Activated naive CD4-positive, alpha-beta T cell treated with anti-CD3 and anti-CD28 coated beads, Interleukin-2, amount 50 U/mL, for 16 hours (primary cell): ENCODE measurements at places on chromosomes 5 and 9.

- DNase-seq = peak; percentile 18
Observed at GRCh38 chr9:110049699-110050450, 158.1 kb downstream of the C9orf152 start.

DNA sequence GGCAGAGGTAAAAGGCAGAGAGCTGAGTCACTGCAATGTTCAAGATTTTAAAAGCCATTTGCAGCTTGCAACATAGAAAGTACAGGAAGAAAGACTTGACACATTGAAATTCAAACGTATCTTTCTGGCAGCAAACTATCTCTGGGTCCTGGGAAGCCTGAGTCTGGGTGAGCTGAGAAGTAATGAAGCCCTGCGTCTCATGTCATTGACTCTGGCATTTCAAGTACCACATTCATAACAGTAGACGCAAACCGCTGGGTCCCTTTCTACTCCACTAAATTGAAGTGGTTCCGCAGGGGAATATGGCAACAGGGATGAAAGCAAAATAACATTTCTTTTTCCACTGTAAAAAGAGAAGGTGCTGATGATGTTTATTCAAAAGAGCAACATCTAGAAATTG is 694.3 kb downstream of the BRINP1 start:
- no peak for DNase-seq

DNA sequence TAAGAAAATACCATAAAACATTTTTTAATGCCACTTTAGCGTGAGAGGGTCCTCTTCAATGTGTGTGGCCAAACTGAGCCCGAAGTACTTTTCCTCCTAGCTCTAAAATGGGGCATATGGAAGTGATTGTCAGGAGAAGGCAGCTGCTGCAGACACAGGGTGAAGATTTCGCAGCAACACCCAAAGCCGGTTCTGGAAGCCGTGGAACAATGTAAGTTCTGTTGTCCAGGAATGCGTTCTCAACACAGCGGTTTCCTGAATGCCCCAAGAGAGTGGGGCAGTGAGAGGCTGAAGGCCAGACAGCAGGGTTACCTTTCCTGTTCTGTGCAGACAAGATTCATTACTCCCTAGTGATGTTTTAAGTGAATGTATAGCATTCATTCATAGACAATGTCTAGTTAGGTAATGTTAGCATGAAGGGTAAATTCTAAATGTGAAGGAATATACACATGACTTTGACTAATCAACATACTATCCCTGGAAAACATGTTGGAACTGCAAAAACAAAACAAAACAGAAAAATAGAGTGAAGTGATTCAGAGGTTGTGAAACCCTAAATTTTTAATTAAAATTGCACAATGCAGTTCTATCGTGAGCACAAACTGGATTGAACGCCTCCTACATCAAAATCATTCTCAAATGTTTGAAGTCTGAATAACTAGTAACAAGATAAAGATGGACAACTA is 197.0 kb upstream of the SEMA6A start:
- no peak for DNase-seq

DNA sequence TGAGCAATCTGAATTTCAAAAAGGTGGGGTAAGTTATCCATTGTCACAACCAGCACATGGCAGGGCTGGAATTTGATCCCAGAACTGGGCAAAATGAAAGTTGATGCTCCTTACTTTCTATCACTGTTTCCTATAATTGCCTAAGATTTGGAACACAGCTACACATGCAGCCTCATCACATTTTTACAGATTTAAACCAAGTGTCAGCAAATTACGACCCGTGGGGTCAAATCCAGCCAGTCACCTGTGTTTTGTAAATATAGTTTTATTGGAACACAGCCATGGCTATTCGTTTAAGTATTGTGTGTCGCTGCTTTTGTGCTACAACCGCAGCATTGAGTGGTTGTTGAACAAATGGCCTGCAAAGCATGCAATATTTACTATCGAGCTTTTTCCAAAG is 94.3 kb downstream of the SREK1 start:
- DNase-seq = no peak

DNA sequence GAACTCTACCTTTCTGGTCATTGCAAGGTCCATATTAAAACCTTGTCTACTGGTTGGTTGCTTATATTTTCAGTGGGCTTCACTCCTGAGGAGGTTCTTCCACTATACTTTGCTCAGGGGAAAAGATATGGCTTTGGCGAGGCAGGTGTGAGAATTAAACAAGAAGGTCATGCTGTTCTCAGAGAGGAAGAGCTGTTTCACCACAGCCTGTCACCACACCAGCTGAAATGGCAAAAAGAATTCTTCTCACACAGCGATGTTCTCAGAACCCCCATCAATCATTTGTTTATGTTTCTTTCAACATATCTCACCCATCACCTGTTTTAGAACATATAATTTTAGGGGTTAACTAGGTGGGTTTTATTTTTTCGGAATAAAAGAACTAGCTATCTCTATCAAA is 38.6 kb downstream of the CAPSL start:
- DNase-seq = no peak

GRCh38 chr5:2751592-2752021 is at the start of gene IRX2:
Gene IRX2, minus strand, starts transcription at chr5:2751677. Its CDS starts 264 bp downstream, at chr5:2751413.
- no peak for DNase-seq

- no peak for DNase-seq
Observed at GRCh38 chr5:134130239-134130945, 15.9 kb downstream of the TCF7 start.

DNA sequence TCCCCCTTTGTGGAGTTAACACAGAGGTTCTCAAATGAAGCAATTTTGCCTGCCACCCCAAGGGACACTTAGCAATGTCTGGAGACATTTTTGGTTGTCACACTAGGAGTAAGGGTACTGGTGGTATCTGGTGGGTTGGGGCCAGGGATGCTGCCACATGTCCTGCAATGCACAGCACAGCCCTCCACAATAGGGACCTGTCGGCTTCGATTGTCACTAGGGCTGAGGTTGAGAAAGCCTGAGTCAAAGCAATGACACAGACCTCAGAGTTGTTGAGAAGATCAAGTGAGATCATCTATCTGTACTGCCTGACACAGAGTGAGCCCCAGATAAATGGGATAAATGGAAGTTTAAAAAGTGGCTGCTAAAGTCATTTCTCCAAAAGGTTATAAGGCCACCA is 249.2 kb upstream of the KLF4 start:
- DNase-seq = no peak

DNA sequence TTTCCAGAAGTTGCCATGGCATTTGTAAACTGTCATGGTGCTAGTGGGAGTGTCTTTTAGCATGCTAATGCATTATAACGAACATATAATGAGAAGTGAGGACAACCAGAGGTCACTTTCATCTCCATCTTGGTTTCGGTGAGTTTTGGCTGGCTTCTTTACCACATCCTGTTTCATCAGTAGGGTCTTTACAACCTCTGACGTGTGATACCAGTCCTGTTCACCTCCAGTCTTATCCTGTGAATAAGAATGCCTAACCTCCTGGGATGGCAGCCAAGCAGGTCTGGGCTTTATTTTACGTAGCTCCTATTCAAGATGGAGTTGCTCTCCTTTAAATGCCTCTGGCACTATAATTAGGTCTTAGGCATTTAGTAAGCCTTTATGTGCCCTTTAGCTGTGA is 20.4 kb upstream of the RFK start:
- no peak for DNase-seq

DNA sequence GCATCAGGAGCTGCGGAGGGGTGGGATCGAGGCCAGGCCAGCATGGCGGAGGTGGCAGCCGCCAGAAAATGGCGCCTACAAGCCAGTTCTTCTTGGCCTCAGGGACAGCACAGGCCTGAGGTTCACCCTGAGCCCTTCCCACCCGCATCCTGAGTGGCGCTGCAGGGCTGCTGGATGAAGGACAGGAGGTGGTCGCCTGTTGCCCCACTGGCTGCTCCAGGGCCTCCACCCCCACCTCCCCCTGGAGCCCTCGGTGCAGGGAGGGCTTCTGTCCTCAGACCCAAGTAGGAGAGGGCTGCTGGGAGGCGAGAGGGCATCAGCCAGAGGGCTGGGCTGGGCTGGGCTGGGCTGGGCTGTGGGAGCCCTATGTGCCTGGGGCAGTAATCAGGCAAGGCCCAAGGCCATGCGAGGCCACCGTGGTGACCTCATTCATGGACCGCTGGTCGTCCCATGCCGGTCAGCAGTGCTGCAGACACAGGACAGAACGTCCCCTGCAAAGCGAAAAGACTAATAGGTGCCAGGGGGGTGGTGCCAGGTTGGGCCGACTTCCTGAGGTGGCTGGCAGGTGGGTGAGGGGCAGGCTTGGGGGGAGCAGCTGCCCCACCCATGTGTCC is 13.8 kb downstream of the GPSM1 start:
- DNase-seq = no peak

GRCh38 chr5:173646692-173647091 is 30.2 kb upstream of the BOD1 start:
- DNase-seq = no peak

DNA sequence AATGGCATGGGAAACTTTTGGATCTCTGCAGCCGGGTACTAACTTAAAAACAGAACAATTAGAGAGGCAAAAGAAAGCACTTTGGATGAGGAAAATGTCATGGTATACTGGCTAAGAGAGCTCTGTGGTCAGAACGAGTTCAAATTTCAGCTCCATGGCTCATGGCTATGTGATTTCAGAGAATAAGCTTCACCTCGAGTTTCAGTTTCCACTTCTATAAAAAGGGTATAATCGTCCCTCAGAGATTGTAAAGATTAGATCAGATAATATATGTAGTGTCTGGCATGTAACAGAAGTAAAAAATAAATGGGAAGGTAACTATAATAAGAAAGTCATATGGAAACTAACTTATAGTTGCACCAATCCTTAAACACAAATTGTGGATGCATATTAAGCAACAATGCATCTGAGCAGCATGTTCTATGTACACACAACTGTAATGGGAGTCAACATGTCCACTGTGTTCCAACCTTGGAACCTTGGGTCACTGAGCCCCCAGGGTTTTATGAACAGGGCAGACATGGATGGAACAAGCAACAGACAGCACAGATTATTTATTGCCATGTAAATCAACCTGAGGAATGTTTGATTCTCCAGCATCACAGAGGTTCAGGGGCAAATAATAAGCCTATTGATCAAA is 145.4 kb downstream of the MAPKAP1 start:
- no peak for DNase-seq

- DNase-seq = no peak
Observed at GRCh38 chr5:17196697-17197096, 20.7 kb upstream of the BASP1 start.

GRCh38 chr9:27304521-27304920 is 7.6 kb upstream of the EQTN start:
- DNase-seq = no peak

DNA sequence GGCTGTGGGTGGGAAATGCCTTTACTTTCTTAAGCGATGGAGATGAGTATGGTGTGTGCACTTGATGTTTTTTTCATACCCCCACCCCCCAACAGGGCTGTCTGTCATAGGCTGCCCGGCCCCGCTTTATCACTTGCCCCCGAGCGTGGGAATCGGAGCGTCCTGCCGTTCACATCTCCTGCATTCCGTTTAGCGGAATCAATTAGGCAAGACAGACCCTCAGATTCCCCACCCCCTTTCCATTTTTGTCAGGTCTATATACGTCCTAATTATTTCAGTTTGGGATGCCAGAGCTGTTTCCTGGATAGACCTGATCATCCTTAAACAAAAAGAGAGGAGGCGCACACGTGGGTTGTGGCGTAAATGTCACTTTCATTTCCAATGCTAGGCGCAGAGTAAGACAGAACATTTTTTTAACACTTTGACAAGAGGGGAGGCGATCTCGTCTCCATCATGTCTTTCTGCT is 217.2 kb downstream of the MEF2C start:
- DNase-seq = no peak

GRCh38 chr5:33650911-33651310 is 210.1 kb downstream of the TARS1 start:
- DNase-seq = no peak

DNA sequence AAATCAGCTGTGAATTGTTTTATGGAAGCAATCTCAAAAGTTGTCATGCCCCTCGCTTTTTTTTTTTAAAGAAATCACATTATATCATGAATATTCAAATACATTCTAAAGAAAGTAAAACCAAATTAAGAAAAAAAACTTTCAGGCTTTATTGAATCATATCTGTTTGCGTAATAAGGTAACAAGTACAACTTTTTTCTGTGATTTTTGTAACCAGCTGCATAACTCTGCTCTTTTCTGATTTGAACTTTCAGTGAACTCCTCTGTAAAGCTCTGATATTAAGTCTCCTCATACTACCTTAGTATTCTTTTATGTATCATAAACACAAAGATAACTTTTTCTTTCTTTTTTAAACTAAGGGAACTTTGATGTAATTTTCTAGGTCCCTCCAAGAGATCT is 65.3 kb downstream of the CWC27 start:
- DNase-seq = no peak

- no peak for DNase-seq
Observed at GRCh38 chr5:41748631-41749030, 121.6 kb downstream of the OXCT1 start.

DNA sequence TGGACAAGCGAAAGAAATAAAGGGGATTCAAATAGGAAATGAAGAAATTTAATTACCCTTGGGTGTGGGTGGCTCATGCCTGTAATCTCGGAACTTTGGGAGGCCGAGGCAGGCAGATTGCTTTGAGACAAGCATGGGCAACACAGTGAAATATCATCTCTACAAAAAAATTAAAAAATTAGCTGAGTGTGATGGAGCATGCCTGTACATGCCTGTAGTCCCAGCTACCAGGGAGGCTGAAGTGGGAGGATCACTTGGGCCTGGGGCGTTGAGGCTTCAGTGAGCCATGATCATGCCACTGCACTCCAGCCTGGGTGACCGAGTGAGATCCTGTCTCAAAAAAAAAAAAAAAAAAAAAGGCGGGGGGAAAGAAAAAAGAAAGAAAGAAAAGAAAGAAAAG is 4.0 kb upstream of the RCL1 start:
- no peak for DNase-seq

- no peak for DNase-seq
Observed at GRCh38 chr5:154449786-154450185, 4.0 kb downstream of the SAP30L start.

- no peak for DNase-seq
Observed at GRCh38 chr9:26324786-26325443, 567.7 kb downstream of the CAAP1 start.

GRCh38 chr5:173736923-173737412 is 120.5 kb upstream of the BOD1 start:
- no peak for DNase-seq

DNA sequence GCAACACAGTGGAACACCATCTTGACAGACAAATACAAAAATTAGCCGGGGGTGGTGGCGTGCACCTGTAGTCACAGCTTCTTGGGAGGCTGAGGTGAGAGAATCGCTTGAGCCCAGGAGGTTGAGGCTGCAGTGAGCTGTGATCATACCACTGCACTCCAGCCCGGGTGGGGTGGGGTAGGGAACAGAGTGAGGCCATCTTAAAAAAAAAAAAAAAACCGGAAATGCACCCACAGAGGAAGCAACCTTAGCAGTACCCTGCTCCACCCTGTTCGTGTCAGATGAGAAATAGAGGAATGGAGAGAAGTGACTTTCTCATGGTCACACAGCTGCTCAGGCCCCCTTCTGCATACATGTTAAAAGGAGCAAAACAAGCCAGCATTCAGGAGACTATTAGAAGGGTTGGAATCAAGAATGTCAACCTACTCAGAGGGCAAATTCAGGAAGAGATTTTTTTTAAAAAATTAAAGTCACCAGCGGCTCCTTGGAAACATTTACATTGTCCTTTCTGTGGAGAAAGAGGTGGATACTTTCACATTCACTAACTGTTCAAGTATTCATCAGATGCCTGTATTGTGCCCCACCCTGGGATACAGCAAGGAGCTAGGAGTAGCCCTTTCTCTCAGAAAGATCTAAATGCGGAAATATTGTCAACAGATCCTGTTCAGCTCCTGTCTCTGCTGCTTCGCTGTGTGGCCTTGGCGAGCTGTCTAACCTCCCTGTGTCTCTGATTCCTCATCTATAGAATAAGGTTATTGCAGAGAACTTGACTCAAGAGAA is 41.0 kb downstream of the CYFIP2 start:
- no peak for DNase-seq

- DNase-seq = no peak
Observed at GRCh38 chr5:146873186-146873917, 5.2 kb downstream of the PPP2R2B start.
